ENCODE measurements at places on chromosomes 4 and X.
A peak's percentile ranks its signal among the peaks of the same experiment; 100 is the strongest.

DNA sequence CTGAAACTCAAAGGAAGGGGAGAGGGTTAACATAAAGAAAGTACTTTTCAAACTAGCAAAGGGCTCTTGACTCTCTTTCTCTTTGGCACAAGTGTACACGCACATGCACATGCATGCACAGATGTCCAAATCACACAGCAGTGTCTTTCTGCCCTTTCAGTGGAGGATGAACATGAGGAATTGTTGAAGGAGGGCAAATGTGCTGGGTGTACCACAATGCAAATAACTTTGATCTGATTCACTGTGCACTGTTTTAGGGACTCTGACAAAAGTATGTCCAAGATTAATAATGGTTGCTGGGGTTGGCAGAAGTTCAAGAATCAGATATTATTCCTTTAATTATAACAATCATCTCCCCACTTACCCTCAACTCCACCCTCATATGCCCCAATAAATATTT, 93.8 kb downstream of the GPC4 start:
- DNase-seq = no peak

GRCh38 chr4:41366911-41367517, 110.3 kb downstream of the UCHL1 start:
- no peak for DNase-seq

GRCh38 chrX:65811558-65812228, 144.2 kb downstream of the MSN start:
- DNase-seq = no peak

GRCh38 chr4:104940927-104941326, 205.7 kb upstream of the TET2 start:
- DNase-seq = no peak

GRCh38 chr4:98603683-98604521, 54.5 kb downstream of the TSPAN5 start:
- no peak for DNase-seq

DNA sequence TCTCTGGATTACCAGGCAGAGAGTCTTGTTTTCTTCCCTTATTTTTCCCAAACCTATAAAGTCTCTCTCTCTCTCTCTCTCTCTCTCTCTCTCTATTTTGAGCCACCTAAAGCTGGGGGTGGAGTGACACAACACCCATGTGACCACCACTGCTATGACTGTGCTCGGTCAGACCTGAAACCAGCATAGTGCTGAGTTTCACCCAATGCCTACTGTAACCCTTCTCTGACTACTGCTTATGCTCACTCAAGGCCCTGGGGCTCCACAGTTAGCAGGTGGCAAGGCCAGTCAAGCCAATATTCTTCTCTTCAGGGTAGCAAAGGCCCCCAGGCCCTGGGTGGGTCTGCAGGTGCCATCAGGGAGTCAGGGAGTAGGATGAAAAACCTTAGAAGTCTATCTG, 114.7 kb upstream of the ARMCX2 start:
- no peak for DNase-seq

DNA sequence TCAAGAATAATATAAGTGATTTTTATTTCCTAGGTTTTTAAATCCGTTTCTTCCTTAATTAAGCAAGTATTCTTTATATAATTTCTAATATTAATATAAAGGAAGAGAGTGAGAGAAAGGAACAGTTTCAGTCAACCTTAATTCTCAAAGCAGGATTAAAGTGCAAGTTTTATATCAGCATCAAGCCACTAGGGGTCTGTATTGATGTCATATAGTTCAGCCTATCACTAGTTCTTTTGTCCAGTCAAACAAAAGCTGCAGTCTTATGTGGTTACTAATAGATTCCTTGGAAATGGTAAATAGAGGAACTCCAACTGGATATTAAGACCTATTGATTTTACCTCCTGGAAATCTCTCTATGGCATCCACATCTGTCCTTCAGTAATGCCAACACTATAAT, 82.0 kb downstream of the NAP1L3 start:
- DNase-seq = no peak

- DNase-seq = no peak
Observed at GRCh38 chrX:13565511-13565910, 3.9 kb upstream of the EGFL6 start.

DNA sequence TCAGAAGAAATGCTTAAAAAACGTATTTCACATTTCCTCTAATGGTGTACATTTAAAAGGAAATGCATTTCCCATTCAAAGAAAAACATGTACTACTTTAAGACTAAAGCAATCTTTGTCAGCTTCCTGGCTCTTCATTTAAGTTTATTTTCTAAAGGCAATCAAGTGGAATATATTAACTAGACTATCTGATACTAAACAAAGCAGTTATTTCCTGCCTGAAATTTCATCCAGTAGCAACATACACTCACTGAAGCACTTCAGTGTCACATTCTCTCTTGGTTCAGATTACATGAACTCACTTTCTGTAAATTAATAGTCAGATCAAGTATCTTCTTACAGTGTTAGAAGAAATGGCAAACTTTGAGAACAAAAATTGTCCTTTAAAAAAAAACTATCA, 42.5 kb downstream of the LRBA start:
- no peak for DNase-seq

DNA sequence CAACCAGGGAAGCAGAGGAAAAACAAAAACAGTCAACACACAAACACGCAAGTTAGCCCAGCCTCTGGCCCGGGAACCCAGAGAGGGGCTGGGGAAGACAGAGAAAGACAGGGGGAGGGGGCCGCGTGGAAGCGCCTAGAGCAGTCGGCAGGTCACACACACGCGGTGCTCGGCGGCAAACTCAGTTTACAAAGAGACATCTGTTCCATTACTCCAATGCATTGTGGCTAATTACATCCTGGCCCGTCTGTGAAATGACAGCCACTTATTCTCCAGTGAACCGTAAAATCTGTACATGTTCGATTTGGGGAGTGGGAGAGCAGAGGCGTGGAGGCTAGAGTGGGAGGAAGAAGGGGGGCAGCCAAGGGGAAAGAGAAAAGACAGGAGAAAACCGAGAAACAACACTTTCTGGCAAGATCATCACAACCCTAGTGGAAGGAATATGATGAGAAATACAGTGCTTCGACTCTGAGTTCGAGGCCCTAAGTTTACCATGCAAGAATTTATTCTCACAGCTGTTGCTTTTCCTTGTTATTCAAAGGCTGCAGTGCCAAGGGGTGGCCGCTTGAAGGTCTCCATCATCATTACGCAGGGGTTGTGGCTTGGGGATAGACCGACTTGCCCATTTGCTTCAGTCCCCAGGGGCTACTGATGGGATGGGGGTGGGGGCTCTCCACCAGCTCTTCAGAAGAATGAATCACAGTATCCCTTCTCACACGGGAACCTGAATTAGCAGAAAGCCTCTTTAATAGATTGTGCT, 167.7 kb downstream of the MGST2 start:
- DNase-seq = no peak

DNA sequence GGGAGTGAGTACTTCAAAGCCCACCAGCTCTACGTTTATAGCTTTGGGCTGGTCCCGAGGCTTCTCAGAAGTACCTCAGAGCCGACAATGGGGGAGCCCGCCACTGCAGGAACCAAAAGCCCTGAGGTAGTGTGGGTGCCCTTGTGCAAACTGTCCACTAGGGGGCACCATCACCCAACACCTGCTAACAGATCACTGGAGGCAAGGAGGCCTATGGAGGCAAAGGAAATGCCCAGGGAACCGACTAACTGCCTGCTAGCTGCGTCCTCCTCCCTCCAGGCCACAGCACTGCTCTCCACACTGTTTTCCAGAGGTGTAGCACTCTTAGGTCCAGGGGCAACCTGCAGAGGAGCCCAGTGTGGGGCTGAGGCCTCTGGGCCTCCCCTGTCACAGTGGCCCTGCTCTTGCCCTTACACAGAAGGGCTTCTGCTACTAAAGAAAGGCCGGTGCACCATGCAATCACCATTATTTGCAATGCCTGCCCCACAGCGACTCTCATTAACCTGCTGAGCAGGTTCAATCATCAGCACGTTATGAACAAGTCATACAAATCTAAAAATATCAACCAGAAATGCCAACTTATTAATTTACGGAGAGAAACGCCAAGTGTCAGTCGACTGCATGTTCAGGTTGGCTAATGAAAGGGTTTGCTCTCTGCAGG, 159.1 kb downstream of the NSUN7 start:
- DNase-seq = peak; percentile 68

GRCh38 chrX:124209792-124210576, 122.5 kb upstream of the TEX13D start:
- no peak for DNase-seq

- no peak for DNase-seq
Observed at GRCh38 chrX:128818690-128819089, 704.6 kb downstream of the SMARCA1 start.

DNA sequence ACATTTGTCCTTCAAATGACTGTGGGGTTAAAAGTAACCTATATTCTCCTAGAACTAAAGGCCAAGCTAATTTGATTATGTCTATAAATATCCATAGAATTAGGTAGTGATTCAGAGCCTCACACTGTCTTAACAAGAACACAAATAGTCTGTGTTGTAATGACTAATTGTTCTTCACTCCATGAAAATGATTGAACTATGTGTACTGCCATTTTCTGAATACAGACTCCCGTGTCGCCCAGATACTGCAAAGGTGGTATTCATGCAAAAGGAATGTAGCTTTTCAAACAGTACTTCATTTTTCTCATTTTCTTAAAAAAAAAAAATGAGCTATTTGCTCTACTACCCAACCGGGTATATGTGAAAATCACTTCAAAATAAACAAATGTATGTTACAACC, 11.3 kb upstream of the PHKA2 start:
- DNase-seq = no peak

DNA sequence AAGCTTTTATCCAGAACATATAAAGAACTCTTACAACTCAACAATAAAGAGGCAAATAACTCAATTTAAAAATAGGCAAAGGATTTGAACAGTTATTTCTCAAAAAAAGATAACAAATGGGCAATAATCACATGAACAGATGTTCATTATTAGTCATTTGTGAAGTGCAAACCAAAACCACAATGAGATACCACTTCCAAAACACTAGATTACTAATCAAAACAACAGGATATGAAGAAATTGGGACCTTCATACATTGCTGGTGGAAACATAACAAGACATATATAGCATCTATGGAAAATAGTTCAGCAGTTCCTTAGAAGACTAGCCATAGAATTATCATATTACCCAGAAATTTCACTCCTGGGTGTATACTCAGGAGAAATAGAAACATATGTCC, 224.6 kb downstream of the FBXO8 start:
- no peak for DNase-seq

DNA sequence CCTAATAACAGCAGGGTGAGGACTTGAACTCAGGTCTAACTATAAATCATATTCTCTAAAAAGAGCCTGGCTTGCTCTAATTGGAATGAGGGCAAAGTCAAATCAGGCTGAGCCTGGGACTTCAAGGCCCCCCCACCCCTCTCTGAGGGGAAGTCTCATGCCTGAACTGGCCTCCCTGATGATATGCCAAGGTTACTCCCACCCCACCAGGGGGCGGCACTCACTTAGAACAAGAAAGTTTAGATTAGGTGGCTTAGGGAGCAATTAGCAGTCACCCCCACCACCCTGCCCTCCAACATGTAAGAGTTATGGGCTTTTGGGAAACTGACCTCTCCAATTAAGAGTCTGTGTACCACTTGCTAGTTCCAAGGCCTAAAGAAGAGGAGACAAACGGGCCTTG, 2.7 kb downstream of the FOXO4 start:
- no peak for DNase-seq

- no peak for DNase-seq
Observed at GRCh38 chr4:6908432-6909112, 1.1 kb upstream of the TBC1D14 start.

DNA sequence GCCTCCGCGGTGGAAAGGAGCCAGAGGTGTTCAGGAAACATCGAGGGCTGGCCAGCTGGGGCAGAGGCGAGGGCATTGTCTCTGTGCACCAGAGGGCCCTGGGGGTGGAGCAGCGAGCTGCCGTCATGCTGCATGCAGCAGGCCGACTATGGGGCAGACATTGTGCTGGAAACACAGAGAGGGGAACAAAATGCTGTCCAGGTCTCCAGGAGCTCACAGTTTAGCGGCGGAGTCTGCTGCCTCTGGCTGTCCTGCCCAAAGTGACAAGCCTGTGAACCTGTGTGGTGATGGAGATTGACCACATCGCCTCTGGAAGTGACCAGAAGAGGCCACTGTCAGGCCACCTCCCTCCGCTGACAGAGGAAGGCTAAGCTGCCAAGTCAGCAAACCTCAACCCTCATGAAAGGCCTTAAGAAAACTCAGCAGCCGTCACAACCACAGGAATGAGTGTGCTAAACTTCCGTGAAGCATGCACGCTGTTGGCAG, 20.1 kb upstream of the SASH3 start:
- DNase-seq = no peak

- DNase-seq = no peak
Observed at GRCh38 chrX:149939655-149939904, 1.3 kb upstream of the EOLA2 start.

Measured in NCI-H187 (cell line).